Fibroblast of villous mesenchyme (primary cell): ENCODE measurements at places on chromosomes 13 and 19. TPM values are rescaled to one million over a fixed set of nuclear protein-coding genes. Genes with fewer than 3 reads are reported as not detected.
A peak's percentile ranks its signal among the peaks of the same experiment; 100 is the strongest.

ZNF560 gene
- 0.86 and 0.97 TPM in 2 replicates for total RNA-seq

DNA sequence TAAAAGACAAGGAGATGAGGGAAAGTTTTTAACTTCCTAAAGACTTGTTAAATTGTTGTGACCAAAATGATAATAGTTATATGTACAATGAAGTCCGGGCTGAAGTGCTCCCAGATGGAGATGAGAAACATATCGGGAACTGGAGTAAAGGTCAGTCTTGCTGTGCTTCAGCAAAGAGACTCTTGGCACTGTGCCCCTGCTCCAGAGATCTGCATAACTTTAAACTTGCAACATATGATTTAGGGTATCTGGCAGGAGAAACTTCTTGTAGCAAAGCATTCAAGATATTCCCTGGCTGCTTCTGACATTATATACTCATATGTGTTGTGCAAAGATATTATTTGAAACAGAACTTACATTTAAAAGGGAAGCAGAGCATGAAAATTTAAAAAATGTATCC is 786.6 kb upstream of the SLITRK6 start:
- peak; percentile 47 for DNase-seq

ZNF177 gene
- 0.64 and 1.7 TPM in 2 replicates for total RNA-seq

GRCh38 chr19:54204767-54205468 is 4.3 kb downstream of the RPS9 start:
- no peak for DNase-seq

CGB1 gene
- not detected in 2 replicates for total RNA-seq

DAPK3 gene
- 209 and 213 TPM in 2 replicates for total RNA-seq

DNA sequence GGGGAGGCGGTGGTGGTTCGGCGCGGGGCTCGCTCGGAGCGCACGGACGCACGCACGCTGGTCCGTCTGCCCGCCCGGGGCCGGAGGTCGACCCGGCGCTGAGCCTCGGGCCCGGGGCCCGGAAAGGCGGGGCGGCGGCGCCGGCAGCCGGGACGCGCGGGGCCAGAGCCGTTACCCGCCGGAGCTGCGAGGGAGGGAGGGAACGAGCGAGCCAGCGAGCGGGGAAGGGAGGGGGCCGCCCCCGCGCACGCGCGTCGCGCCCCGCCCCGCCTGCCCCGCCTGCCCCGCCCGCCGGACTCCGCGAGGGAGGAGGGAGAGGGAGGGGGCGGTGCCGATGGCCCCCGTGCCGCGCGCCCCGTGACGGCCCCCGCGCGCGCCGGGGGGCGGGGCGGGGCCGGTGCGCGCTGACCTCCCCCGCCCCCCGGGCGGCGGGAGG is 15.0 kb downstream of the CIC start:
- peak; percentile 77 for DNase-seq

DNA sequence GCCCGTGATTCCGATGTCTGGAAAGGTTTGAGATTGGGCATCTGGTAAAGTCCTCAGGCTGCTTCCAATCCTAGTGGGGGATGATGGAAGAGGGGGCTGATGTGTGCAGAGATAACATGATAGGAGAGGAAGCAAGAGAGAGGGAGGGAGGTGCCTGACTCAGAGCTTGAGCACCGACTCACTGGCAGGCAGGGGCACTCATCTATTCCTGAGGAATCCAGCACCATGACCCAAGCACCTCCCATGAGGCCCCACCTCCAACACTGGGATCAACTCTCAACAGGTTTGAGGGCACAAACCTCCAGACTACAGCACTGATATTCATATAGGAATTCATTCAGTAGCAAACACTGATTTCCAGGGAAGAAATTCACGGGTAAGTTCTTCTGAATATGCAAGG is 5.6 kb upstream of the SIGLEC9 start:
- DNase-seq: no peak

SH2D3A gene
- under 0.01 TPM in 1 of 2 replicates, not detected in the other for total RNA-seq

DNA sequence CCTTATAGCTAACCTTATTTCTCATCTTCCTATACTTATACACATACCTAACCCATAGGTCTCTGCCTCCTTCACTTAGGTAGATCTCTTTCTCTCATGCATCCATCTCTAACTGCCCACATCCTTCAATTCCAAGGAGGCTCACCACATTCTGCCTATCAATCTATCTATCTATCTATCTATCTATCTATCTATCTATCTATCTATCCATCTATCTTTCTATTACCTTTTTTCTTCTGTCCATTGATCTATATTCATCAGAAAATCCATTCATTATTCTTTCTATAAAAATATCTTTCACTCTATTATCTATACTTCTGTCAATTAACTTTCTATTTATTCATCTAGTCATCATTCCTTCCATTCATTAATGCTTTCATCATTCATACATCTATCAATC is 11.1 kb upstream of the CYP2A7 start:
- no peak for DNase-seq

GRCh38 chr19:47272448-47273312 is 2.0 kb upstream of the INAFM1 start:
- DNase-seq: peak; percentile 83

- DNase-seq: no peak
Measured at GRCh38 chr19:39986643-39987042, 10.2 kb upstream of the ZNF546 start.

GRCh38 chr19:5943623-5944022 is 29.6 kb downstream of the CAPS start:
- DNase-seq: peak; percentile 92

GRCh38 chr19:32824191-32824751 is 45.3 kb downstream of the SLC7A9 start:
- no peak for DNase-seq

CBY2 gene
- not detected in 2 replicates for total RNA-seq

SMAD9 gene
- 4.2 and 4.3 TPM in 2 replicates for total RNA-seq

CD22 gene
- 0.32 TPM in 1 of 2 replicates, not detected in the other for total RNA-seq

- DNase-seq: no peak
Measured at GRCh38 chr19:45772912-45773311, 3.9 kb upstream of the SIX5 start.

CYSLTR2 gene
- total RNA-seq: not detected in 2 replicates

PNMA8A gene
- total RNA-seq: 0.97 and 9.9 TPM in 2 replicates

DNA sequence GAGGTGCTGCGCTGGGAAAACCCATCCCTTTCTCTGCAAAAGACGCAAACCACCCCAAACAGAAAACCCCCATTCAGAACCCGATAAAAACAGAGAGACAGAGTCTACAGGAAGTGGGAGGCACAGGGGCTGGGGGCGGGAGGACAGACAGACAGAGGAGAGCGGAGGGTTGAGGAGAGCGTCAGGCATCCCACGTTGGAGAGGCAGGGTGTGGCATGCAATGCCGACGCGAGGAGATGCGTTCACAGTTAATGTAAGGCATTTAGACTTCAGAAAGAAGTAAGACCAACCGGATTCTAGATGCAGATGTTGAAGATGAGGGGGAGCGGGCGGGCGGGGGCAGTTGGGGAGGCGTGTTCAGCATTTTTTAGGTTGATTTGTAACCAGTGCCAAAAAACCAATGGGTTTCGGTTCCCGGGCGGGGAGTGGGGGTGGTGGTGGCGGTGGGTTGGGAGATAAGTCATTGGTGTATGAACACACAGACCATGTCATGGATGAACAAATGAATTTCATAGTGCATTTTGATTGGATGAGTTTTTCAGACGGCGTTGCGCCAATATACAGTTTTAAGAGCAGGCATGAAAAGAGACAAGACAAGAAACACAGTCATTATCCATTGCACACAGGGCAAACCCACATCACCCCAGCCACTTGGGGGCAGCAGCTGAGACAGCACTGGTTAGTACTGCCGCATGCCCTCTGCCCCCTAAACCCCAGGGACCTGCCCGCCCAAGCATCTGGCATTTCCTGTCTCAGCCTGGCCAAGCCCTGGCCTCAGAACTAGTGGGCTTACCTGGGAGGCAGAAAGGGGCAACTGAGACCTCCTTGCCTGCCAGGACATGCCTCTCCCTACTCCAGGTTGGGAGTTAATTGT is 91.3 kb downstream of the IER2 start:
- DNase-seq: no peak

DNA sequence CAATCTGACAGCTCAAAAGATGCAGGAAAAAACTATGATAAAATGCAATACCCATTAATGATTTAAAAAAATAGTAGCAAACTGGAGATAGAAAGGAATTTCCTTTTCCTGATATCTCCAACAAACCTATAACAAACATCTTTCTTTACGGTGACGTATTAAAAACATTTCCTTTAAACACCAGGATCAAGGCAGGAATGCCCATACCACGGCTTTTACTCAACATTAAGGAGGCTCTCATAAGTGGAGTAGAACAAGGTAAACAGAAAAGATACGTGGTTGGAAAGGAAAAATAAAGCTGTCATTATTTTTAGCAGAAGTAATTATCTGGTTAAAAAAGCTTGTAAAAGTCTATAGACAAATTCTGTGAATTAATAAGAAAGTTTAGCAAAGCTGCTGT is 61.1 kb downstream of the MIPEP start:
- peak; percentile 63 for DNase-seq

ZNF91 gene
- total RNA-seq: 13.9 and 19.9 TPM in 2 replicates

KLK10 gene
- total RNA-seq: not detected in 2 replicates

- no peak for DNase-seq
Measured at GRCh38 chr13:43401361-43401760, 378.0 kb downstream of the DNAJC15 start.

ZNF577 gene
- total RNA-seq: 3.5 and 4.2 TPM in 2 replicates

ACER1 gene
- total RNA-seq: not detected in 2 replicates

GRCh38 chr13:98912846-98913245 is 65.0 kb downstream of the DOCK9 start:
- DNase-seq: no peak

DNA sequence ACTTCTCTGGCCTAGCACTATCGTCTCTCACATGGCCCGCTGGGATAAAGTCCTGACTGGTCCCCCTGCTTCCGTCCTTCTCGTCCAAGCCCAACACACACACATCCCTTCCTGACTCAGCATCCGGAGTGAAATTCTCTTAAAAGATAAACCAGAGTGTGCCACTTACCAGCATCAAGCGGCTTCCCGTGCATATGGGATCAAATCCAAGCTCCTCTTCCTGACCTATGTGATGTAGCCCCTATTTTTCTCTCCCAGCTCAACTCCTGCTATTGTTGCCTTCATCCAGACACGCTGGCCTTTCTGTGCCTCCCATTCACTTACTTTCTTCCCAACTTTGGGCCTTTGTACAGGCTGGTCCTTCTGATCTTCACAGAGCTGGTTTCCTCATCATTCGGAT is 530.4 kb downstream of the DIAPH3 start:
- DNase-seq: no peak

DNA sequence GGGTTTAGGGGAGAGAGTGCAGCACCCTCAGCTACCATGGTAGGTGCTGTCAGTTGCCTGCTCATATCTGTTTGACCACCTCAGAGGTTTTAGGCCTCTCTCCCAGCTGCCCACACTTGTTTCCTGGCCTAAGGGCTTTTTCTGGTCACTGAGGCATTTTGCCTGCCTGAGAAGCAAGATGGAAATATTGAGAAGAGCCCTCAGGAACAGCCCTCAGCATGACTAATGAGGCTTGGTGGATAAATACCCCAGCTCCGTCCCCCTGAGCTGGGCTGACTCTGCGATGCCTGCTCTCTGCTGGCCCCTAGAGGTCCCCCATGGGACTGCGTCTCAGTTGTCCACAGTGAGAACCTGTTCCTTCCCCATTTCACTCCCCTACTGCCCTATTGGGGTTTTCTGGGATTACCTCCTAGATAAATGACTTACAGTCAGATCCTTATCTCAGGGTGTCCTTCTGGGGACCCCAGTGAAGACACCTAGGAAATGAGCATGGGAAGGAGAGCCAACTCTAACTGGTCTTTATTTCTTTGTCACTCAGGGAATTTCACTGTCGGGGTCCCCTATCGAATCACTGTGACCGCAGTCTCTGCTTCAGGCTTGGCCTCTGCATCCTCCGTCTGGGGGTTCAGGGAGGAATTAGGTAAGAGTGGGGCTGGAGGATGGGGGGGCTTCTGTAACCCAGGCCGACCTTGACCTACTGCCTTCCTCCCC is 13.3 kb downstream of the PALM3 start:
- DNase-seq: no peak

DNA sequence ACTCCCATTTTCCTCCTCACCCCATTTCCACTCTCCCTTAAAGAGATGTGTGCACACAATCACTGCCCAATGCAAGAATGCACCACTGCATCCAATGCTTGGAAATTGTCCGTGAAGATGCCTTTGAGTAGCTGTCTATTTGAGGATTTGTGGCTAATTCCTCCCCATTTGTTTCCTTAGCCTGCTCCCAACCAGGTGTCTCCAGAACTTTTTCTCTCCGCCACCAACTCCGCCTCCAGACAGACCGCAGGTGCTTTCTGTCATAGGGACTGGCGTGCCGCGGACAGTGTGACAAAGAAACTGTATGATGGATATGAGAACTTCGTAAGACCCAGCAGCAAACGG is 461 bp upstream of the TM9SF2 start:
- DNase-seq: no peak

- no peak for DNase-seq
Measured at GRCh38 chr13:114019367-114019766, 45.5 kb upstream of the C13orf46 start.

GRCh38 chr19:19750842-19751790 is 18.2 kb upstream of the ZNF14 start:
- no peak for DNase-seq

DNA sequence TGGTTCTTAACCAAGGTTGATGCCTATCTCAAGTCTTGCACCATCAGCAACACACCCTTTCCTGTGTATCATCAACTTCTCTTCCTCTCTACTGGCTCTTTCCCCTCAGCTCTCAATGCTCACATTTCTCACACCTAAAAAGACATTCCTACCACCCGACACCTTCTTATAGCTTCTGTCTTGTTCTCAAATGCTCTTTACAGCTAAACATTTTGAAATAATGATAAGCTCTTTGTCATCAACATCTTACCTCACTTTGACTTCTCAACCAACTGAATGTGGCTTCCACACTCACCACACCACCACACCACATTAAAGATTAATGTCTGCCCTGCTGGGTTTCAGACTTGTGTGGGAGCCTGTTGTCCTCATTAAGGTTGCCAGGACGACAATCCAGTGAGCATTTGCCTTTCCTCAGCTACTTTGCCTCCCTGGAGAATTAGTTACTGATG is 67.8 kb downstream of the RXFP2 start:
- DNase-seq: no peak

RFX1 gene
- total RNA-seq: 2.3 and 2.6 TPM in 2 replicates

GRCh38 chr13:49995625-49996101 is 1.2 kb upstream of the TRIM13 start:
- peak; percentile 27 for DNase-seq
